ENCODE measurements at places on chromosomes 7 and 10. TPM values are rescaled to one million over a fixed set of nuclear protein-coding genes. Genes with fewer than 3 reads are reported as not detected.

DNA sequence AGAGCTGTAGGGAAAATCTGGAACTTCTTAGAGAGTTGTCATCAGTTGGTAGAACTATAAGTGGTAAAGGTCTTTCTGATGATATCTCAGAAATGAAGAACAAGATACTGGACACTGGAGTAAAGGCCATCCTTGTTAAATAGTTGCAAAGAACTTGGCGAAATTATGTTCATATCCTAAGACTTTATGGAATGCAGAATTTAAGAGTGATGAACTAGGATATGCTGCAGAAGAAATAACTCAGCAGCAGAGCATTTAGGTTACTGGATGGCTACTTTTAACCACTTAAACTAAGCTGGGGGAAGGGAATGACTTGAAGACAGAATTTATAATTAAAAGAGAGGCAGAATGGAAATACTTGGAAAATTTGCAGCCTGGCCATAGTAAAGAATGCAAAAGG, 23.7 kb downstream of the PTEN start:
- H3K4me3 ChIP-seq: no peak overlapping the region
- H3K36me3 ChIP-seq: peaks cover 19% of the 10 kb centered on the region
- no peak for DNase-seq
- no peaks in the 10 kb centered on the region for H3K4me1 ChIP-seq
- no peaks in the 10 kb centered on the region for H3K27me3 ChIP-seq

SSC4D gene
- 0.67 TPM for polyA plus RNA-seq

- H3K27me3 ChIP-seq: no peaks in the 10 kb centered on the region
- DNase-seq: no peak
- no peaks in the 10 kb centered on the region for H3K4me1 ChIP-seq
- H3K36me3 ChIP-seq: no peaks in the 10 kb centered on the region
These were observed 103.0 kb downstream of the RBM20 start for GRCh38 chr10:110746969-110747608.

GRCh38 chr7:150514748-150515222, at the start of gene GIMAP7:
GIMAP7 (plus strand) TSS chr7:150514872; CDS start chr7:150519975, 5,103 bp downstream.
- H3K4me1 ChIP-seq: no peaks in the 10 kb centered on the region
- no peak within 1 kb of the TSS for H3K27ac ChIP-seq
- H3K27me3 ChIP-seq: peaks cover 17% of the 10 kb centered on the region
- no peak for DNase-seq
- no peak within 1 kb of the TSS for H3K4me3 ChIP-seq
- no peaks in the 10 kb centered on the region for H3K36me3 ChIP-seq

GLCCI1 gene
- polyA plus RNA-seq: 6.0 TPM

MYPN gene
- polyA plus RNA-seq: not detected

TMEM213 gene
- polyA plus RNA-seq: not detected

DNA sequence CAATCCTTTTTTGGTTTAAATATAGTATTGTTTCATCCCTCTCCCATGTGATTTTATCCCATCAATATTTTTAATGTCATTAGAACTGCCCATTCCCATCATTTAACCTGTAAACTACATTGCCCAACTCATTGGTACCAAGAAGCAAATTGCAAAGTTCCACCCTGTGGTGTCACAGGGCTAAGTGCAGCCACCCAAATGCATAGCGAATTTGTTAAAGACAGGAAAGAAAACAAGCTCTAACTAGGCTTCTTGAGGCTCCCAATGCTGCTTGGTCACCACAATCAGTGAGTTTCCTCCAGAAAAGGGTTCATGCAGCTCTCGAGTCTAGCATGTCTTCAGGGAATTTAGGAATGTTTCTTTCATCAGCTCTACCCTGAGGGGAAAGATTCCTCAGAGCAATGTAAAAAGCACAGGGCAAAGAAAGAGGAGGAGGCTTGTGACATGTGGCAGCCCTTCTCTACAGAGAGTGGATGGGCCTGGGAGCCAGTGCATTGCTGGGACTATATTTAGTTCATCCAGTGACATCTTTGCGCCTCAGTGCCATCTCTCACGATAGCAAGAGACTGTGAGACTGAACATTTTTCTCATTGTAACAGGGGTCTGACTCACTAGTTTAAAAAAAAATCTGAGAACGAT, 58.1 kb downstream of the CAV1 start:
- no peak for DNase-seq
- no peaks in the 10 kb centered on the region for H3K36me3 ChIP-seq
- H3K4me3 ChIP-seq: no peak overlapping the region
- no peak overlapping the region for H3K27ac ChIP-seq
- no peaks in the 10 kb centered on the region for H3K27me3 ChIP-seq

DNA sequence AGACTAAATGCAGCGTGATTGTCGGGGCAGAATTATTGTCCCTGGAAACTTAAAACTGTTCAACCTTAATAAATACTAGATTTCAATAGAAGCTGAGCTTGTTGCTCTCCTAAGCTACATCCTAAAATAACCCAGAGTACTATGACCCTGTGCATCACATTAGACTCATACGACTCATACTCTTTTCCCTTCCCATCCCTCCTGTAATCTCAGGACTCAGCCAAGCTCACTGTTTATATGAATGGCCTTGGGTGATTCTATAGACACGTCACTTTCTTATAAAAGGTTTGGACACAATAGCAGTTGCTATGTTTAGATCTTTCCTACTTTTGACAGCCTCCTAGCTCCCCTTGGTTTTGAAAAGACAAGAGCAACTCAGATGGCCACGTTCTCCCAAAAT, 17.2 kb downstream of the TCF7L2 start:
- H3K27me3 ChIP-seq: no peaks in the 10 kb centered on the region
- no peaks in the 10 kb centered on the region for H3K4me1 ChIP-seq
- no peak for DNase-seq
- H3K4me3 ChIP-seq: no peak overlapping the region
- H3K36me3 ChIP-seq: no peaks in the 10 kb centered on the region
- no peak overlapping the region for H3K27ac ChIP-seq

FRAT1 gene
- 2.3 TPM for polyA plus RNA-seq

STEAP4 gene
- not detected for polyA plus RNA-seq

- no peak overlapping the region for H3K4me3 ChIP-seq
- peak; percentile 70 for DNase-seq
- H3K4me1 ChIP-seq: no peaks in the 10 kb centered on the region
- no peaks in the 10 kb centered on the region for H3K36me3 ChIP-seq
- no peaks in the 10 kb centered on the region for H3K27me3 ChIP-seq
These were observed 36.1 kb upstream of the CCNY start for GRCh38 chr10:35300063-35300699.

ZNF804B gene
- polyA plus RNA-seq: not detected

CLRN3 gene
- not detected for polyA plus RNA-seq

EVX1 gene
- polyA plus RNA-seq: not detected

DNA sequence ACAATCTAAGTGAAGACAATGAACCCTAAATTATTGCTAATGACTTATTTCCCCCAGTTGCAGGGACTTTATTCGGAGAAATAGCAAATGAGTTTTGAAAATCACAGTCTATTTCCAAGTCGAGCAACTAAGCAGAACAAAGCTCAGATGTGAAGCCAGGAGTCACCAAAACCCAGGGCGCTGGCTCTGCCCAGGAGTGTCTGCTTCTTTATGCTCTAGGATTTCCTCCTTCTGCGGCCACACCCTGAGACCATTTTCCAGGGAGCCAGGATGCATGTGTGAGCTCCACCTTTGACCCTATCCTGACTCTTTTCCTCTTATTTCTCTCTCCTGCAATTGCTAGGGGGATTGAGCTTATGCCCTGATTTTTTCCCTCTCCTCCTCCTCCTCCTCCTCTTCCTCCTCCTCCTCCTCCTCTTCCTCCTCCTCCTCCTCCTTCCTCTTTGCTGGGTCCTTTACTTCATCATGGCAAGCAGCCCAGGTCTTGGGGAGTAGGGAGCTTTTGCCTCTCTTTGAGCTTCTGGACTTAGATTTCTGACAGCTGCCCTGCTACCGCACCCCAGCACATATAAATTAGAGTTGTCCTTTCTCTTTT, 234.4 kb downstream of the ARL4A start:
- no peaks in the 10 kb centered on the region for H3K36me3 ChIP-seq
- no peak for DNase-seq
- H3K4me3 ChIP-seq: no peak overlapping the region
- H3K4me1 ChIP-seq: no peaks in the 10 kb centered on the region
- no peak overlapping the region for H3K27ac ChIP-seq
- H3K27me3 ChIP-seq: no peaks in the 10 kb centered on the region

GRCh38 chr7:36272211-36272566, 117.5 kb upstream of the ANLN start:
- no peaks in the 10 kb centered on the region for H3K4me1 ChIP-seq
- peaks cover 27% of the 10 kb centered on the region for H3K27me3 ChIP-seq
- no peaks in the 10 kb centered on the region for H3K36me3 ChIP-seq
- H3K27ac ChIP-seq: no peak overlapping the region

DNA sequence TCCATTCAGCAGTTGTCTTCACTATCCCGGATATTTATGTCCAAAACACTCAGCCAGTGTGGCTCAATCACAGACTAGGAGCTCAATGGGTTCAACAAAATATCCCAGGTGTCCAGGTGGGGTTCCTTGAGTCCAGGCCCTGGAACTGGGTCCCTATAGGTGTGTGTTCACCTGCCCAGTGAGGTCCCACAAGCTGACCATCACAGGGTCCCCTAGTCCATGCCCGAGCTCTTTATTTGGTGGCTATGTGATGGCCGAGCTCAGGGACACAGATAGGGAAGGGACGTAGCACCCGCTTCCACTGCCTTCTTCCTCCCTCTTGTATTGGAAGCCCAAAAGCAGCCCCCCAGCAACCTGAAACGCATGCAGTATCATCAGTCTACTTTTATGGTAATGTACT, 78.9 kb upstream of the DDC start:
- H3K27ac ChIP-seq: no peak overlapping the region
- H3K4me1 ChIP-seq: no peaks in the 10 kb centered on the region
- H3K4me3 ChIP-seq: no peak overlapping the region
- no peaks in the 10 kb centered on the region for H3K36me3 ChIP-seq
- no peaks in the 10 kb centered on the region for H3K27me3 ChIP-seq
- DNase-seq: no peak

DNA sequence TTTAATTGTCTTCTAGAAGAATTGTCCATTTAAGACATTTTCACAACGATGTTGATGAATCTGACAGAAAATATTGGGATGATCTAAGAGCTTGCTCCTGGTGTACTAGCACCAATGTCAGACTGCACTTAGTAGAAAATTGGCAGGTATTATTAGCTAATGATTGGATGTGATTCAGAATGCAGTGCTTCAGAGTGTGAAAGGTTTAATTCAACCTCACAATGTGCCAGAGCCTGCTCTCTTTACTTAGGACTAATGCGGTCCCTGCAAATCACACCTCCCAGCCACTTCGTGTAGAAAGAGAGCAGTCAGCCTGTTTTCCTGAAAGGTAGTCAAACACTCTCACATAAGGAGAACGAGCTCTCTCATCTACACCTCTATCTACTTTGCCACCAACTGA, 197.5 kb downstream of the ZNF438 start:
- no peak for DNase-seq
- no peaks in the 10 kb centered on the region for H3K4me1 ChIP-seq
- H3K27ac ChIP-seq: no peak overlapping the region
- H3K36me3 ChIP-seq: no peaks in the 10 kb centered on the region
- peaks cover 8% of the 10 kb centered on the region for H3K27me3 ChIP-seq

C7orf33 gene
- not detected for polyA plus RNA-seq

DNA sequence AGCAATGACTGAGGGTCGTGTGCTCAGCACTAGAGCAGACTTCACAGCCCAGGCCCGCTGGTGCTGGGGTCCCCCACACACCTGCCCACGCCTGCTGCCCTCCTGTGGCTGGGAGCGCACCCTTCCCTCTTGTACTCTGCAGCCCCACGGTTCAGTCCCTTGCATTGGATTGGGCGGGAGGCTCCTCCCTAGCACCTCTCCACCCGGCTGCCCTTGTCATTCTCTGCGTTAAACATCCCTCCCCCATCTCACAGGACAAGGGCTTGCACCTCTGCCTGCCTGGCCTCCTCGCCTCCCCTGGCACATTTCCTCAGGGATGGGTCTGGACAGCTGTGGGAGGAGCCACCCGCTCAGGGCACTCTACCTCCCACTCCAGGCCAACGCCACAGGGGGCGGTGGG, 68.6 kb downstream of the ALOX5 start:
- H3K27me3 ChIP-seq: no peaks in the 10 kb centered on the region
- no peaks in the 10 kb centered on the region for H3K36me3 ChIP-seq
- no peak overlapping the region for H3K27ac ChIP-seq
- DNase-seq: peak; percentile 33
- H3K4me1 ChIP-seq: peaks cover 41% of the 10 kb centered on the region

GRCh38 chr7:105602325-105603305, 21.3 kb upstream of the EFCAB10 start:
- no peak overlapping the region for H3K4me3 ChIP-seq
- H3K27me3 ChIP-seq: peaks cover 6% of the 10 kb centered on the region
- no peak for DNase-seq
- peaks cover 10% of the 10 kb centered on the region for H3K4me1 ChIP-seq
- no peaks in the 10 kb centered on the region for H3K36me3 ChIP-seq

- no peaks in the 10 kb centered on the region for H3K36me3 ChIP-seq
- H3K4me3 ChIP-seq: no peak overlapping the region
These were observed 222.2 kb upstream of the FZD1 start for GRCh38 chr7:91041901-91042484.

DNA sequence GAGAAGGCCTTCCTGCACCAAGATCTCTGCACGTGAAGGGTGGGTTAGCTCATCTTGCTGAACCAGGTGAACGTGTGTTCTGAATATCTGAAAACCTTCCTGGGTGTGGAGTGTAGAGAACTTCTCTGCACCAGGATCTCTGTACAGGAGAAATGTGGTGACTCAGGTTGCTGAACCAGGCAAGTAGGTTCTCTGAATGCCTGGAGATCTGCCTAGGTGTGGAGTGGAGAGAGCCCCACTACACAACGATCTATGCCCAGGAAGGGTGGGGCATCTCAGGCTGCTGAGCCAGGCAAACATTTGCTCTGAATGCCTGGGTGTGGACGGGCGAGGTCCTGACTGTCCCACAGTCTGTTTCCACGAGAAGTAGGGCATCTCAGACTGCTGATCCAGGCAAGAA, 1002.3 kb upstream of the KCND2 start:
- H3K27ac ChIP-seq: no peak overlapping the region
- no peaks in the 10 kb centered on the region for H3K27me3 ChIP-seq
- H3K36me3 ChIP-seq: no peaks in the 10 kb centered on the region

GRCh38 chr7:87369216-87369615, 23.8 kb downstream of the CROT start:
- H3K27ac ChIP-seq: no peak overlapping the region
- H3K36me3 ChIP-seq: no peaks in the 10 kb centered on the region
- no peaks in the 10 kb centered on the region for H3K4me1 ChIP-seq
- H3K27me3 ChIP-seq: no peaks in the 10 kb centered on the region
- DNase-seq: no peak
- H3K4me3 ChIP-seq: no peak overlapping the region

APBB1IP gene
- polyA plus RNA-seq: not detected

ZMIZ1 gene
- polyA plus RNA-seq: 11.0 TPM

MBL2 gene
- not detected for polyA plus RNA-seq

GRCh38 chr7:74525881-74526280, 72.2 kb downstream of the GTF2IRD1 start:
- H3K36me3 ChIP-seq: peaks cover 45% of the 10 kb centered on the region
- H3K4me3 ChIP-seq: no peak overlapping the region
- H3K4me1 ChIP-seq: no peaks in the 10 kb centered on the region
- no peak overlapping the region for H3K27ac ChIP-seq
- no peaks in the 10 kb centered on the region for H3K27me3 ChIP-seq
